ENCODE measurements at places on chromosomes 5 and 9.

DNA sequence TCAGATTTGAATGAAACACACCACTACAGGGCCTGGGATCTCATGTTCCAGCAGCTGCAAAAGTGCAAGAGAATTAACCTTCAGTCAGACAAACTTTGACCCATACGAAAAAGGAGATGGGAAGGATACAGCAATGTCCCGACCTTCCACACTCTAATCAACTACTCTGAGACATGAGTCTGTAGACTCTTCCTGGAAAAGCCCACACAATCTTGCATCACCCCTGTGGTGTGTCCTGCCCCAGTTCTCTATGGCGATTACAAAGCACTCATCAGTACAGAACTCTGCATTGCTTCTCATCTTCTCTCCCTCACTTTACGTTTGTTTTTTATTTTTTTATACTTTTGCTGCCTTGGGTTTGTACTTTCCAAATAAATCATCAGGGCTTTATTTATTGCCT, 241.0 kb upstream of the KIF2A start:
- DNase-seq: no peak

DNA sequence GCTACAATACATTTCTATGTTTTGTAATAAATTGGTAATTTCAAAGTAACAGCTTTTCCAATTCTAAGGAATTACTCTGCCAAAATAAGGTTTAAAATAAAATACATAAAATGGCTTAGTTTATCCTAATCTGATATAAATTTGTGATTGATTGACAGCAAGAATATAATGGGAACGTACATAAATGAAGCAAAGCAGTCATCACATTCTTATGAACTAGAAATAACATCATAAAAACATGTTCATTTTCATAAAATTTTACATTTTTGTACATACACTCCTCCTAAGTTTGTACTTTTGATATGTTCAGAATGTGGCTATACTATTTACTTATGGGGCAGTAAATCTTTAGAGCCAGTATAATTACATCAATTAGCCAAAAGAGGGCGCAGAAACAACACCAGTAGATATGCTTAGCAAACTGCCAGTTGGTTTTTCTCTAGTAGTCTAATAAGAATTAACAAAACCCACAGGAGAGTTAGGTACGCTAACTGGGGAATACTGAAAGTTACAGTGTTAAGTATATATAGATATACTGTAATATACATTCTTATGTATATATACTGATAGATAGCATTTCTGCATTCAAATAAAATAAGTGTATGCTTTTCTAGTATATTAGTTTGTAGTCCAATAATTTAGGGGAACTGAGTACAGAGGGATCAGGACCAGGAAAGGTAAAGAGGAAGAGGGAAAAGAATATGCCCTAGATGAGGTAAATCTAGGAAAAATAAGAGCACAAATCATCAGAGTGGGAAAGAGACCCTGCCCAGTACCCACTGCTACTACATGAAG, 76.8 kb downstream of the ZDHHC21 start:
- no peak for DNase-seq

GRCh38 chr5:129246088-129246487, 151.5 kb downstream of the ISOC1 start:
- no peak for DNase-seq

GRCh38 chr5:151904909-151905308, 19.7 kb downstream of the GLRA1 start:
- no peak for DNase-seq

GRCh38 chr9:114968671-114969070, 38.3 kb upstream of the TNFSF8 start:
- DNase-seq: no peak
